ENCODE measurements at places on chromosomes 2 and 18.

- DNase-seq = no peak
Observed at GRCh38 chr2:64952511-64953482, 36.4 kb upstream of the SLC1A4 start.

DNA sequence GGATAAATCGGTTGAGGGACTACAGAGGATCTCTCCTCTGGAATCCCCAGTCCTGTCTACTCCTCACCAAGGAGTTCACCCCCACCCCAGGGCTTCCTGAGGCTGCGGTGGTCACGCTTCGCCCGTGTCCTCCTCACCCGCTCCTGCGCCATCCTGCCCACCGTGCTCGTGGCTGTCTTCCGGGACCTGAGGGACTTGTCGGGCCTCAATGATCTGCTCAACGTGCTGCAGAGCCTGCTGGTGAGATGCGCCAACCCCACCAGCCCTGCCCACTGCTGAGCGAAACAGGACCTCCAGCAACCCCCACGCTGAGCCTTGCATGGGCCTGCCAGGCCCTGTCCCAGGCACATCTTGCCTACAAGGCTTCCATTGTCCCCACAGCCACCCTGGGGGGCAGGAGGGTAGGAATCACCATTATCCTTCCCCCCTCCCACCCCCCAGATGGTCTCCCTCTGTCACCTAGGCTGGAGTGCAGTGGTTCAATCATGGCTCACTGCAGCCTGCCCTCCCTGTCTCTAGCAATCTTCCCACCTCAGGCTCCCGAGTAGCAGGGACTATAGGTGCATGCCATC is 6.7 kb upstream of the CTDSP1 start:
- DNase-seq = no peak

DNA sequence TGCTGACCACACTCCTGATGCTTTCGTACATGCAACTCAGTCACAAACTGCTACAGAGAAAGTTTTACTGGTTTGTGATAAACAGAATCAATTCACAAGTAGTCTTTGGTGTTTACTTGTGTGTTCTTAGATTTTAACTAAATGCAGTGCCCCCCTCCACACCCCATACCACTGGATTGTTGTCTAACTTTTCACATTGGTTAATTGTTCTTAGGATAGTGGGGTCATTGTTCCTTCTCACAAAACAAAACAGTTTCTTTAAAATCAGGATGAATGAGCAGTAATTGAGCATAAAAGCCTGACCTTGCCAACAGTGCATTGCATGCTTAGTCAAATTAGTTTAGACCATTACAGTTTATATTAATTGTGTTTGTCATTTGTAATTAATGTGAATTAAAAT is 14.1 kb upstream of the PNPT1 start:
- no peak for DNase-seq

DNA sequence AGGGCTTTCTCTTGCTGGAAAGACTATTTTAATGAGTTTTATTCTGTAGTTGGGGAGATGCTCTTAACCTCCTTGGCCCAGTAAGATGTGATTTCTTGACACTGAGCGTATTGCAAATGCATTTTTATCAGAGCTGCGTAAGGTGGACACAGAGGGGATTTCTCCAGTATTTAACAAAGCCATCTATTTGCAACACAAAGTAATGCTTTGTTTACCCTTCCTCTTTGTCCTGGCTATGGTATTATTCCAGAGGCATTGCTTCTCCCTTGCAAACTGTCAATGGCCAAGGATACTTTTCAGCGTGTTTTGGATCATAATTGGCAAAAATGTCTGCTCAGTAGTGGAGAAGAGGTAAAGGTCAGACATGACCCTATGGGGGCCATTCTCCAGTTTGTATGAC is 90.8 kb upstream of the PIK3C3 start:
- DNase-seq = no peak

GRCh38 chr2:176533505-176534193 is 264.4 kb downstream of the MTX2 start:
- no peak for DNase-seq

- no peak for DNase-seq
Observed at GRCh38 chr18:80115035-80115434, 6.0 kb downstream of the ADNP2 start.

DNA sequence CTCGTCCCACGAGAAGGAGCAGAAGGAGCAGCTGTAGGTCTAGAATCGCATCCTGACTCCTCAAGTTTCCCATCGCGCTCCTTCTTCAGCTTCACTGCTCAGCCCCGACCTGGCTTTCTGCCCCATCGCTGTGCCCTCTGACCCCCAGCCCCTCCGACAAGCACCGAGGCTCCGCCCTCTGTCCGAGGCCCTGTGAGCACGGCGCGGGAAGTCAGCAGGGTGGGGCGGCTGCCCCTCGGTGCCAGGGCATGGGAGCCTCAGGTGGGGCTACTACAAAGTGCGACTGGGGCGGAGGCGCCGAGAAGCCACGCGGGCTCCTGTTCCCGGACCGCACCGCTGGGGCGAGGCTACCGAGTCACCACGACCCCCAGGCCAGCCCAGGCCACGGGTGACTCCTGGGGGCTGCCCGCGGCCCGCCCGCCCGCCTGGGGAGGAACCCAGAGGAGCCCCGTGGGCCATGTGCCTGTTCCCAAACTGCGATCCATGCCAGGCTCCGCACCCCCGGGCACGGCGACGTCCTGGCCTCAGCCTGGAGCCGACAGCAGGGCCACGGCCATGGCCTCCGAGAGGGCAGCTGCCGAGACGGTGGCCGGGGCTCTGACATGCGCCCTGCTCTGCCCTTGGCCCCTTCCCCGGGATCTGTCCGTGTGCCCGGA is 36.6 kb upstream of the ID2 start:
- DNase-seq = no peak

- DNase-seq = no peak
Observed at GRCh38 chr2:64021578-64021977, 2.4 kb upstream of the VPS54 start.

DNA sequence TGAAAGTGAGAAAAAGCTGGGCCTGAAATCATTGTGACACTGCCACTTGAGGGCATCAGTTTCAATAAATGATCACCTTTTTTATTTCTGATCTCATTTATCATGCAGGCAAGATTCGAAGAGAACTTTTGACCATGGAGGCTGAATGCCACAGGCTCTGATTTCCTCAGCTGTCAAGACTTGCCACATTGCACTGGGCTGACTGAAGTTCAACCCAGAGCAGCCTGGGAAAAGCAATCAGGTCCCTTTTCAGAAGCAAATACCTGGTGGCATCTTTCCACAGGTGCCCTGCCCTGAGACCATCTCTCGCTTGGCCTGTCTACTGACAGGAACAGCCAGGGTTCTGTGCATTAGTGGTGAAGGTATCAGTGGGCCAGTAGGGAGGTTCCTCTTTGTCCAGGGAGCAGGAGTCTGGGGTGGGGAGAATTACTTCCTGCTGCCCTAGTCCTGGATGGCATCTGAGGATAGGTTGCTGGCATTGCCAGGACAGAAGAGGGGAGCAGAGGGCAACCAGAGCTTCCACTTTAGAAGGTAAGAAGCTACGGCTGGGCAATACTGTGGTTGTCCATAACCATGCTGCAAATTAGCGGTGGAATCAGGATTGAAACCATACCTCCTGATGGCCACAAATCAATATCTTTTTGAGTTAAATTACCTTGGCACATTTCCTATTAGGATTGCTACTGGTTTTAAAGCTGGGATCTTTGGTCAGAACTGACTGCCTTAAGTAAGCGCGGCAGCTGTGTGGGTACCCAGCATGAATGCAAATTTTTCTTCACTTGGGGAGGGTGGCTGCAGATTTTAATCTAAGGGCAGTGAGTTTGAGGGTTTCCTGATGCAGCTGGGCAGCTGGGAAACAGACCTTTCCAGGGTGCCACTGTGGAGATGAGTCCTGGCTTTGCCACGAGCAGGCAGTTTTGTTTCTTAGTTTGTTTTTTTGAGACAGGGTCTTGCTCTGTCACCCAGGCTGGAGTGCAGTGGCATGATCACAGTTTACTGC is 394.5 kb downstream of the ALK start:
- no peak for DNase-seq

- DNase-seq = no peak
Observed at GRCh38 chr2:2845267-2845666, 514.2 kb upstream of the MYT1L start.

All from HS-5 (cell line).